Activated CD4-positive, alpha-beta T cell treated with anti-CD3 and anti-CD28 coated beads for 48 hours (primary cell): ENCODE measurements at places on chromosomes 7 and 10.
A peak's percentile ranks its signal among the peaks of the same experiment; 100 is the strongest.

GRCh38 chr7:15816835-15817426 lies 130.4 kb upstream of the MEOX2 start:
- DNase-seq, result no peak

DNA sequence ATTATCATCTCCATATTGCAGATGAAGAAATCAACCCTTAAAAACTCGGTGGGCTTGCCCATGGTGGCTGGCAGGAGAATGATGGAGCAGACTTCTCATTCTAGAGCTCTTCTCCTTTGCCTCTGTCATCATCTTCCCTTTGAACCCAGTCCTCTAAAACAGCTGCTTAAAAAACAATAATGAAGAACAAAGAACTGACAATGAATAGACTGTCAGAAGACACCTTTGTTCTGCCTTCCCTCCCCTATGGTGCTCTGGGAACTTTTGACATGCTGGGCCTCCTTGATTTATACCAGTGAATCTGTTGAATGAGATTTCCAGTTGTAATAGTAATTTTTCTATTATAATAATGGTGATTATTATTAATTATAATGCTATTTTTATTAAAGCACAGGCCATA lies 103.0 kb downstream of the SORCS3 start:
- no peak for DNase-seq

DNA sequence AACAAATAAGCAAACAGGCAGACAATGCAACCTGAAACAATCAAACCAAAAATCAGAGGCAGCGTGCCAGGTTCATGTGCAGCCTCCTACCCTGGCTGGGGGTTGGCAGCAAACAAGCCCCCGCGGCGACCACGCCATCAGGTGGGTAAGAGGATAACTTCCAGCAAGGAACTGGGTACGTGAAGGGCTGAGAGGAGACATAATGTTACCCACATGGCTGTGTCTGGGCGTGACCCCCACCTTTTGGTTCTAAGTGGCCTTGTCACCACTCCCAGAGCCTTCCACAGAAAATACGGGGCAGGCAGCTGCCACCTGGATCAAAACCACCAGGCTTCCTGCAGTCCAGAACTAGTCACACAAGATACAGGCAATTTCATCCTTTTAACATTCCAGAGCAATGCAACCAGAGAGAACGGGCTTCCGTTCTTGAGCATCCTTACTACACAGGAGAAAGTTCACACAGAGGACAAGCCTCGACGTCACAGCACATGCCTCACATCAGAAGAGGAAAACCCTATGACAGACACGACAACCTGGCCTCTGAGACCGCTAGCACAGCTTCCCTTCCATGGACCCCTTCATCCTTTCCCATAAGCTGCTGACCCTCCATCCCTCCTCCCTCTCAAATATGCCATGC lies 171.0 kb downstream of the GRID1 start:
- no peak for DNase-seq

DNA sequence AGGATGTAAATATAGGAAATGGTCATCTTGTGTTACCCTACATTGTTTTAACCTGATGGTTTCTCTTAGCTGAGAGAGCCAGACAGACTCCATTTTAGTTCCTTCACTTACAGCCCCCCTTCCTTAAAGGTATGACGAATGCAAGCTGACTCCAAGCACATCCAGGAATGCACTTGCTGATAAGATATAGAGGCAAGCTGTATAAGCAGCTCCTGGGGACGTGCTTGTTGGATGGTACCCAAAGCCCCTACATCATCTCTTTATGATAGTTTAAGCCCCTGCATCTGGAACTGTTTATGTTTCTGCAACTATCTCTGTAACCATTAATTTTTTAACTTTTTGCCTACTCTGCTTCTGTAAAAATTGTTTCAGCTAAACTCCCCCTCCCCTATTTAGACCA lies 41.7 kb downstream of the ZNF25 start:
- DNase-seq, result no peak

- no peak for DNase-seq
Measured at GRCh38 chr10:79088176-79088575, 19.4 kb downstream of the ZMIZ1 start.

DNA sequence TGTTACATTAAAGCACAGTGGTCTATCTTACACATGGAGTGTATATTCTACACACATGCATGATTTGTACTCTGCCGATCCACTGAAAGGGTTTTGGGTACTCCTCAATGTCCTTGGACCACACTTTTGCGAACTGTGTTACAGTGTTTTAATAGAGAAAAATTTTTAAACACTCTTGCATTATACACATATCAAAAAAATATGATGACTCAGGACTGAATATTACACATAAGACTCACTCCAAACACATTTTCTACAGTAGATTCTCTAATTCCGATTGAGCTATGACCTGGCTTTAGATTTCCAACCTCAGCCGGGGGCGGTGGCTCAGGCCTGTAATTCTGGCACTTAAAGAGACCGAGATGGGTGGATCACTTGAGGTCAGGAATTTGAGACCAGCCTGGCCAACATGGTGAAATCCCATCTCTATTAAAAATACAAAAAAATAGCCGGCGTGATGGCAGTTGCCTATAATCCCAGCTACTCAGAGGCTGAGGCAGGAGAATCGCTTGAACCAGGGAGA lies 222.4 kb downstream of the CACNA2D1 start:
- no peak for DNase-seq

DNA sequence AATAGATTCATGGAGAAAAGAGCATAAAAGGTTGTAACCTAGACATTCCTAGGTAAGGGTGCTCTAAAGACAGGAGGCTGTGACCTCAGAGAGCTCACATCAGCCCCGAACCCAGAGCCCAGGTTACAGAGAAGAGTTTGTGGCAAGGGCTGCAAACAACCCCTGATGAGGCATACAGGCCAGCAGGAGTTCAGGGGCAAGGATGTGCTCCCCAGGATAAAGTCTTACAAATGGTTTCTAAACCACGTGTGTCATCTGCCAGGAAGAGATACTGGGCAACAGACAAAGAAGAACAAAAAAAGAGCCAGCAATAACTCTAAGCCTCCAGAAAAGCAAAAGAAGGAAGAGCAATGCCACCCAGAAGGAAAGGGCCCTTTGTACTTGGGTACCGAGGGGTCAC lies 27.7 kb downstream of the NCAPG2 start:
- DNase-seq, result no peak

DNA sequence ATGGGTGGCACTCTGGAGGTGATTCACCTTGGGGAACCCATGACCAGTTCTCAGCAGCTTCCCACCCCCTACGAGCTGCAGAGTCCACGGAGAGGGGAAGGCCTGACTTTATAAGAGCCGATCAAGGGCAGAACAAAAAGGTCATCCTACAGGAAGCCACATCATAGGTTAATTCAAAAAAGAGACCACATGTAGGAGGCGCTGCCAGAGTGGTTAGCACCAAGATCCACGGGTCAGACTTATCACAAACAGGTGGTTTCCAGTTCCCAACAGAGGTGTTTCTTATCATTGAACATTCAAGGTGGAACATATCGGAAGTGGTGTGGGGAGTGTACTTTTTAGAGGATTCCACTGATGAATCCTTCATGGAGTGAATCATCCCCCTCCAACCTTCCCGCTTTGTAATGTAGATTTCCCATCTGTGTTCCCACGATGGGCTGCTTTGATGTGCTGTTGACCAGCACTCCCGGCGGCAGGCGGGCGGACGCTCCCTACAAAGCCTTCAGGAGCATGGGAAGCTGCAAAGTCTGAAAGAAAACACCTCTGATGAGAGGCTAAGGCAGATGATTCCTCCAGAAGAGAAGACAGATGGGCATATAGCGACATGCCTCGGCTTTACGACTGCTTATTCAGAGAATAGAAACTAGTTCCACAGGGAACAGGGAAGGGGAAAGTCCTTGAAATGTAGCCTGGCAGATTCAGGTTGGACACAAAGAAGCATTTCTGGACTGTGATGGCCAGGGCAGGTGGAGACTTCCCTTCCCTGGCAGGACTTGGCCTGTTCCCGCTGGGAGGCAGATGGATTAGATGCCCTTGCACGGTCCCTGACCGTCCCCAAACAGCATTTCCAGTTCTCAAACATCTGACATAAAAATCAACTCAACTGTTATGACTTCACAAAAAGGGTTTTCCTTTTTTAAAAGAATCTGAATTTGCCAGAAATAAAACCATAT lies 66.5 kb downstream of the AFAP1L2 start:
- peak; percentile 12 for DNase-seq

- DNase-seq, result no peak
Measured at GRCh38 chr7:36626111-36626510, 98.2 kb downstream of the AOAH start.

- no peak for DNase-seq
Measured at GRCh38 chr7:112414855-112415490, 35.3 kb upstream of the IFRD1 start.

- DNase-seq, result no peak
Measured at GRCh38 chr10:76119515-76119914, 688.1 kb downstream of the LRMDA start.

DNA sequence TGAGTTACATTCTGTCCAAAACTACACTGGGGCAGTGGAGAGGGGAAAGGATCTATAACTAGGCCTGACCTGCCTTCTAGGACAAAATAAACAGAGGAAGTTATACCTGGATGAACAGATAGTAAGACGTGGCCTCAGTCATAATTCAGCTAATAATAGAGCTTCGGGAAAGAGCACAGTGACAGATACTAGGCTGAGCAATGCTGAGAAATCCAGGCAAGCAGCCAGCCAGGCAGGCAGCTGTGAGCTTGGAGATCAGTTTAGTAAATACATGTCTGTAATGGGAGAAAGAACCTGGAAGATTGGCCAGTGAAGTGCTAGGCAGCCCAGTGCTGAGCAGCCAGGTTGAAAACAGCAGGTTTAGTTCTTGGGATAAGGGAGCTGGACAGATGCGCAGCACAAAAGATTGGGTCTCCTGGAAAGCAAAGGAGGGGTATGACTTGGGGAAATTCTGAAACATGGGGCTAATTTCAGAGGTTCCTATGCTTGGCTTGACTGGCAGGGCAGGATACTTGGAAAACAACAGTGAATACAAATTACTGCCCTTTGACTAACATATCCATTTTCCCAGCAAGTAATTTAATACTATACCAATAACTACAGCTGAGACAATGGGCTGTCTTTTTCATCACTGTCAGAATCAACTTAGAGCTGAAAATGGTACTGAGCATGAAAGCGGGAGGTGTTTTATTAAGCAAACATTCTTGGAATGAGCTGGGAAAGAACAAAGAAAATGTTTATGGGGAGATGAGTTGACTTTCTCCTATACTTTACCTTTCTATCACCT lies 140.8 kb downstream of the DGKB start:
- no peak for DNase-seq

DNA sequence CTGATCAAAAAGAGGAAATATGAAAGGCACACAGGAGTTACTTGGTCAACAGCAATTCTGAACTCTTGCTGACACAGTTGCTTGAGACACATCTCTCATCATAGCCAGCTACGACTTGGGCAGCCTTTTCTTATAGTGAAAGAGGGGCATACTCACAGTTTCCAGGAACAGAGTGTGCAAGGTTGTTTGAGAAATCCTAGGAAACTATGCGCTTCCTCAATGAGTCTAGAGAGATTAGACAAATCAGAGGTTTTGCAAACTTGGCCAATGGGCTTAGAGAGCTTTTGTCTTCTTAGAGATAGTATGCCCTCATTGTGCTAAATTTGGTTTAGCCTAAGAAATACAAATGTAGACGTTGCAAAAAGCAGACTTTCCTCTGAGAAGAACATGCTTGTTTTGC lies 370.4 kb downstream of the HGF start:
- no peak for DNase-seq

GRCh38 chr7:79494046-79494445 lies 40.6 kb upstream of the MAGI2 start:
- DNase-seq, result no peak

DNA sequence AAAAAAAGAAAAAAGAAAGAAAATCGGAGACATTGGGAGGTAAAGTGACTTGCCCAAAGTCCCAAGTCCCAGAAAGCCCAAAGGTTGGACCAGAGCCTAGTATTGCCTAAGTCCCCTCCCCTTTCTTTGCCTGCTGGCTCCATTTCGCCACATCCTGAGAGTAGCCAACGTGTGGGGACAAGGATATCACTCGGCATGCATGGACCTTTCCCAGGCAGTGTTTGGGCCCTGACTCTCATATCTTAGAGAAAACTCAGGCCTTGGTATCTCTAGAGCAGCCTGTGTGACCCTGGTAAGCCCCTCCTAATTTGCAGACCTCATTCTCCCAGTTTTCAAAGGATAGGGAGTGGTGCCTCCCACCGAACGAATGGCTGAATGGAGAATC lies 294.2 kb upstream of the ZMIZ1 start:
- DNase-seq, result no peak

GRCh38 chr10:72688208-72688651 lies 3.7 kb upstream of the MCU start:
- DNase-seq, result no peak

- DNase-seq, result no peak
Measured at GRCh38 chr10:125054216-125054615, 106.1 kb downstream of the CTBP2 start.

DNA sequence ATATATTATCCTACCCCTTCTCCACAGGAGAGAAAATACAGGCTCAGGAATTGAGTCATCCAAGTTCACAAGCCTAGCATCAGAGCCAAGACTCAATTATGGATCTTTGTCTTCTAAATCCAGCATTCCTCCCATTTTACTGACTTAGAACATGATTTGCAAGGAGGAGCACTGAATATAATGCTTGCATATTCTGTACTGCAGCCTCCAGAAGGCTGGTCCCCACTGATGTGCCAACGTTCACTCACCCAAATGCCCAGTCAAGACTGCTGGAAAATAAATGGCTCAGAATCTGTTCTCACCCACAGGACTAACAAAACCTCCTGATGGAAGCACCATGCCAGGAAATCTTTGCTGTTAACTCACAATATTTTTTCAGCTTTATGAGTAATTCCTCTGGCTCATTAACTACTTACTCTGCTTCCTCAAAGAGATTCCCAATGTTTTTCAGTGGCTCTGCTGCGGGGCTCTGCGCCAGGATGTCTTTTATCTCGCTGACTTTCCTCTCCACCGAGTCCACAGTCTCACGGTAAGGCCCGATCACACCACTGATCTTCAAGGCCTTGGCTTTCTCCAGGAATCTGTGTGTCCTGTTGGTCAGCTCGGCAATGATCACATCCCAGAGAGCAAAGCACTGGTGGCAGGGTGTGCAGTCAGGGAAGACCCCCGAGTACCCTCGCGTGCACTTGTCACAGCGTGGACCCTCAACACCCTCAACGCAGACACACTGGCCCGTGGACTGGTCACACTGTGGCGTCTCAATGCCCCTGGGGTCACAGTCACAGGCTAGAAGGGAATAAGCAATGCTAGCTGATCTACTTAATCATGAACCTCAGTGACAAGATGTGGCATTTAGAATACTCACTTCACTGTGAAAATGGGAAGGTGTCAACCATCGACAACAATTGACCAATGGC lies 48.8 kb downstream of the DLD start:
- DNase-seq, result no peak

GRCh38 chr10:77386838-77387237 lies 250.8 kb downstream of the KCNMA1 start:
- DNase-seq, result no peak

DNA sequence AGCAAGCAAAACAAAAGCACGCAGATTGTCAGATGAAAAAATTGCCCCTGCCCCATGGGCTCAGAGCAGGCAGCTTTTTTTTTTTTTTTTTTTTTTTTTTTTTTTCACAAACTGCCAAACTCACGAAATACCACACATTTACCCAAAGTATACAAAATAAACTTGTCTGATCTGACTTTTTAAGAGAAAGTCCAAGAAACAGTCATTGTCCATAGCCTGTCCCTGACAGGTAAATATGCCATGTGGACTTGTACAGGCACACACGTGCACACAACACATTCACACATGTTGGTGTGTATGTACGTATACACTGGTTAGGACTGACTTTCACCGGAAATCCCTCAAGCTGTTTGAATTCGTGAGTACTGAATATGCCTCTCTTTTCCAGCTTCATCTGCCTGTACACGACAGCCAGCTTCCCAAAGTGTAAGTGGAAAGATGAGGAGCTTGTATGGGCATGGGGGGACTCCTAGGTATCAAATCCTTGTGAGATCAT lies 929 bp upstream of the HGF start:
- no peak for DNase-seq
